Activated T-cell treated with anti-CD3 and anti-CD28 coated beads, Interleukin-2, amount 50 U/mL, for 24 hours (primary cell): ENCODE measurements at places on chromosomes 5 and 9.

- DNase-seq = no peak
These were observed 120.3 kb downstream of the NREP start for GRCh38 chr5:111636736-111637135.

DNA sequence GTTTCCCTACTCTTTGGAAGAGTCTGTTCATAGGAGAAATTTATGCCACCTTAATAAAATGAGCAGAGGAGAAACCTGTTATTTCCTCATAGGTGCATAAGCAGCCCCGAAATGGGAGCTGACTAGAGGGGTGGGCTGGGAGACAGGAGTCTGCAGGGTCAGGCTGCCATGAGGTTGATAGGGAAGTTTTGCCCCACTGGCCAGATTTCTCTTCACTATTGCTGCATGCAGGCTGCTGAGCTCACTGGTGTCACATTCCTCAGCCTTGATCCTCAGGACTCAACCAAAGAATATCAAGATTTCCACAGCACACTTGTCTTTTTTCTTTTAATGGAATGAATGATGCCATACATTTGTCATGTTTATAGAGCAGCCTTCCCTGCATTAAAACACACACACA is 60.7 kb downstream of the BHMT start:
- no peak for DNase-seq

DNA sequence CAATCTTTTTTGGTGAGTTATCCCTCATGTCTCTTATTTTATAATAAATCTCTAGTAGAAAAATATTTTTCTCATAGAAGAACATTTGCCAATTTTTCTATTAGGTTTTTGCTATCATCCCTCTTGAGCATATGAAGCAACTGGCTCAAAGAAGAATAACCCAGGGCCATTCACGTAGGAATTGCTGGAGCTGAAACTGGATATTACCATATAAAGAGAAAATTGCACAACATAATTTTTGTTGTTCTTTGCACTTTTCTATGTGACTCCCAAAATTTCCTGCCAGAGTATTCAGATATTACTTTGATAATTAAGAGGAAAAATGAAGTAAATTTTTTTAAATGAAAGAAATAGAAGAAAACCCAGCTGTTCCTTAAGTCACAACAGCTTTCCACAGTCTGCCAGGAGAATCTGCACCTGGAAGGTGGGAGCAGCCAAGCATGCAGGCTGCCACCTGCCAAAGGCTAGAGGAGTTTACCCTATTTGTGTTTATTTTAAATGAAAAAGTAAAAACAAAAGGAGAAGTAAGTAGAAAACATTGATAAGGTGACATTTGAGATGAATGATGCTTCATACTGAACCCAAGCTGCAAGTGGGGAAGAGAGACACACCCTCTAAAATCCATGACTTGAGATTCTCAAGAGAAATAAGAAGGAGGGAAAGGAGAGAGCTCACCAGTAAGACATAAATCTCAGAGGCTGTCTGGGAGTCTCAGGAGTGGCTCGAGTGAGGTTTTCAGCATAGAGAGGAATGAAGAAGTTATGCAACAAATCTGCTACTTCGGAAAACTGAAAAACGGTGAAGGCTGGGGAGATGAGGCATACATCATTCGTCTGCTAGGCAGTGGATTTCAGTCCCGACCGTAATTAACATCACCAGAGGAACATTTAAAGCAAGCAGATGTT is 31.5 kb upstream of the FREM1 start:
- DNase-seq = no peak

- DNase-seq = no peak
These were observed 149.1 kb upstream of the PIK3R1 start for GRCh38 chr5:68066277-68066955.

DNA sequence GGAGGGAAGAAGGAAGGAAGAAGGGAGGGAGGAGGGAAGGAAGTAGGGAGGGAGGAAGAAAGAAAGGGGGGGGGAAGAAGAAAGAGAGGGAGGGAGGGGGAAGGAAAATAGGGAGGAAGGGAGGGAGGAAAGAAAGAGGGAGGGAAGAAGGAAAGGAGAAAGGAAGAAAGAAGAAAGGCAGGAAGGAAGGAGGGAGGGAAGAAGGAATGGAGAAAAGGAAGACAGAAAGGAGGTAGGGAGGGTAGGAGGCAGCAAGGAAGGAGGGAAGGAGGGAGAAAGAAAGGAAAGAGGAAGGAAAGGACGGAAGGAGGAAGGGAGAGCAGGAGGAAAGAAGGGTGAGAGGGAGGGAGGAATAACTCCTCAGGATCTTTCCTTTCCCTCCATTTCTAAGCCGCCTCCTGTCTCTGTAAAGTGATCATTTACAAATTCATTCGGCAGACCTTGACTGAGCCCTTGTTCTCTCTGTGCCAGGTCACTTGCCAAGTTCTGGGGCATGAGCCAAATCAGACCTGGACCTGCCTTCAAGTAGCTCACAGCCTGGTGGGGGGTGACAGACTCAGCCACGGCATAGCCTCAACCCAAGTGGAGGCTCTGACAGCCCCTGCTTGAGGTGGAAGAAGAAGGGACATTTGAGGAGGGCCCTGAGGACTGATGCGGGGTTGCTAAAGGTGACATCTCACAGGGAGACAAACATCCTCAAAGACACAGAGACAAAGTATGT is 69.0 kb upstream of the HRH2 start:
- no peak for DNase-seq

- no peak for DNase-seq
These were observed 171.7 kb downstream of the ATPSCKMT start for GRCh38 chr5:10077791-10078545.

GRCh38 chr5:31196309-31196708 is 2.8 kb downstream of the CDH6 start:
- no peak for DNase-seq

DNA sequence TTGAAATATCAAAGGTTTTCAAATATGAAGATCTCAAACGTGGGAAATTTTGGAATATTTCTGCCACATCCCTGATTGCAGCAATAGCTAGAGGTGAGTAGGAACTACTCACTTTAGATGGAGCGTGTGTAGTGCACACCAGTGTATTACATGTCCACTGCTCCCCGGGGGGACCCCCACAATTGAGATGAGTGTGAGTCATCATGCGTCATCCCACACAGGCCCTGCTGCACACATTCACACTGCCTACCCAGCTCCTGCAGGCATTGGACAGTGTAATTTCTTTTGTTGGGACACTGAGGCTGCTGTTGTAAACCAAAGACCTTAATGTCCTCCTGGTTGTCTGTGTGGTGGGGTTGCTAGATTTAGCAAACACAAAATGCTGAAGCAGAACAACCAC is 280.0 kb downstream of the GAS1 start:
- no peak for DNase-seq

DNA sequence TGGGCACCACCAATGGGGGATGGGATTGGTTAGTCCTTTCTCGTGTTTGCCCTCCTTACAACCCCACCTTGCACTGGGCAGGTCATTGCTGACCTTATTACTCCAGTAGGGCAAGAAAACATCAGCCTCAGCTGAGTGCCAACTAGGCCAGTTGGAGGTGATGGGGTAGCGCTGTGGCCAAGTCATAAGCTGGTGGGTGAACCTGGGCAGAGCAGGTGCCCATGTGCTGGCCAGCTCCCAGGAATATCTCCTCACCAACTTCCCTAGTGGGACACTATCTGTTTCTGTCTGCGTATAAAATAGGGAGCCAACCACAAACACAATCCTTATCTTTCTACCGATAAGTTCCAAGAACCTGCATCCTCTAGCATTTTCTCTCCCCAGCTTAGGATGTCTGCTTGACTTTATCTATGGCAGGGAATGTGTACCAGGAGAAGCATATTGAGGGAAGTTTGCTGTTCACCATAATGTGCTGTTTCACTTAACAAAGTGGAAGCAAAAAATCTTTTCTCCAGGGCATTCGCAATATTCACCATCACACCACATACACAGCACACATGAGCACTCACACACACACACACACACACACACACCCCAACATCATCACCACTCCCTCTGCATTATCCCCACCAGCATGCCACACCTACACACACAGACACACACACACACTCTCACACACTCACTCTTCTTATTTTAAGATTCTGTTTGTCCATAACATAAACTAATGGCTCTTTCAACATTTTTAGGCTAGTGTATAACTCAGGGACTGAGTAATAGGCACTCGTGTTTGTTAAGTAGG is 390.0 kb downstream of the ENC1 start:
- no peak for DNase-seq

DNA sequence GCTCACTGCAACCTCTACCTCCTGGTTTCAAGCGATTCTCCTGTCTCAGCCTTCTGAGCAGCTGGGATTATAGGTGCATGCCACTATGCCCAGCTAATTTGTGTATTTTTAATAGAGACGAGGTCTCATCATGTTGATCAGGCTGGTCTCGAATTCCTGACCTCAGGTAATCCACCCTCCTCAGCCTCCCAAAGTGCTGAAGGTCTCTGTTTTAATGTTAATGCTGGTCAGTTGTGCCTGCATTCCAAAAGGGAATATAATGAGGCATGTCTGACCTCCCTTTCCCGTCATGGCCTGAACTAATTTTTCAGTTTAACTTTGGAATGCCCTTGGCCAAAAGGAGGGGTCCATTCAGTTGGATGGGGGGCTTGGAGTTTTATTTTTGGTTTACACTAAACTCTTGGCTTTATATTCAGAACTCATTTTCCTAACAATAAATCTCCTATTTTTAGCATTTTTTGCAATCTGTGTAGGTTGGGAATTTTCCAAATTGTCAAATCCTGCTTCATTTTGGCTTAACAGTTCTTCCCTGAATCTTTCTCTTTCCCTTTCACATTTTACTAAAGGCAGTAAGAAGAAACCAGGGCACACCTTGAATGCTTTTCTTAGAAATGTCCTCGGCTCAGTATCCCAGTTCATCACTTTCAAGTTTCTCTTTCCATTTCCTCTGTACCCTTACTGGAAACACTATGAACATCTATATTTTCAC is 1175.5 kb downstream of the MAT2B start:
- no peak for DNase-seq

DNA sequence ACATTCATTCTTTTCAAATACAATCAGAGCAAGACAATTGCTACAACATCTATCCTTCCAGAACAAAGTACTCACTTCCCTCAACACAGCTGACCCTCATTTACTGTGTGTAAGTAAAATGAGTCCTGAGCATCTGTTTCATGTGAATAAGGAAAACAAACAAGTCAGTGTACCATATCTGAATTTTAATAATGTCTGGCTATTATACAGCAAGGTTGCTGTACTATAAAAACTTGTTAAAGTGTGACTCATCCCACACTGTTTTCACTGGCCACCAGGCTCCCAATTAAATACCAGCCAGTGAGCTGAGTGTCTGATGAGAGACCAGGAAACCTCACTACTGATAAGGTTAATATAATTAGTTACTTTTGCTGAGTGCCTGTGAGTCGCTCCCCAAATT is 339.8 kb downstream of the AGTPBP1 start:
- no peak for DNase-seq

DNA sequence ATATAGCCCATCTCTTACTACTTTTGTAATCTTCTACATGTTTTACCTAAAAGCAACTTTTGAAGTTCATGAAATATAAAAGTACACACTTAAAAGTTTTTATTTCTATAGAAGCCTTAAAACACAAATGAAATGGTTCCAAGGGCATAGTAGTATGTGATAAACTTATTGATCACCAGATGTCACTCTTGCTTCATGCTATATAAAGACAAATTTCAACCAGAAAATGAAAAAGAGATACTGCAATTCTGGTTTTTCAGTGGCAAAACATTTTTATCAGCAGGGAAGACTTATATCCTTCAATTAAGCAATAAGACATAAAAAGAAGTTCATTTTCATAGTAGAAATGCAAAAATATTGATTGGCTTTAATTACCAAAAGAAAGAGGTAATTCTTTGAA is 69.4 kb upstream of the FBXL17 start:
- no peak for DNase-seq

- DNase-seq = no peak
These were observed 3.1 kb upstream of the STOM start for GRCh38 chr9:121373011-121373729.

GRCh38 chr9:4678679-4679267 is 596 bp upstream of the CDC37L1 start:
- no peak for DNase-seq

DNA sequence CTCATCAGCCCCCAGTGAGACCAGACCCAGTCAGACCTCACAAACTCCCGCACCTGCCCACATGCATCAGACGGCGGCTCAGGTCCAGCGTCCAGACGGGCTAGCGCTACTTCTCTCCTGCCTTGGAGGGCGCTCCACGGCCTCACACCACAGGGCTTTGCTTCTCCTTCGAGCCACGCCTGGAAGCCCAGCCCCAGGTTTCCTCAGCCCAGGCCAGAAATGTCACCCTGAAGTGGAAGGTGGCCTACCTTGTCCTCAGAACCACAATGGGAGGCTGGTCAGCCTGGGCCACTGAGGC is 2.8 kb downstream of the NACC2 start:
- no peak for DNase-seq

- no peak for DNase-seq
These were observed 69.1 kb downstream of the ABCA1 start for GRCh38 chr9:104858846-104859245.

DNA sequence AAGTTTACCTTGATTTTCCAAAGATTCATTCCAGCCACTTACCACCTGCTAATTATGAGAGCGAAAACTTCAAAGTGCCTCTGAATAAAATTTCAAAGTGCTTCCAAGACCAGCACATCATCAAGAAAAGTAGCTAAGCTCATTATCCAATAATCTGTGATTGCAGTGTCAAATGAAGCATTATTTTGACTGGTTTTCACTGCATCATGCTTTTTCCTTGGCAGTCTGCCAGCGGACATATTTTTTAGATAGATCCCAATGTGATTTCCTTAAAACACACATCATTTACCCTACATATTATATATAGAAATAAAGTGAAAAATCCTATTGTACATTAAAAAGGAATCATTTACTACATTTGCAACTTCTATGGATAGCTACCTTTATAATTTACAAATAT is 508.6 kb upstream of the FAM174A start:
- no peak for DNase-seq

- no peak for DNase-seq
These were observed 238.6 kb upstream of the ANKRD55 start for GRCh38 chr5:56471707-56472106.

- no peak for DNase-seq
These were observed 5.3 kb downstream of the ERAP2 start for GRCh38 chr5:96881511-96882115.

GRCh38 chr9:99176527-99177013 is 45.2 kb downstream of the ALG2 start:
- no peak for DNase-seq

- no peak for DNase-seq
These were observed 81.2 kb downstream of the MRPS27 start for GRCh38 chr5:72238712-72239445.

DNA sequence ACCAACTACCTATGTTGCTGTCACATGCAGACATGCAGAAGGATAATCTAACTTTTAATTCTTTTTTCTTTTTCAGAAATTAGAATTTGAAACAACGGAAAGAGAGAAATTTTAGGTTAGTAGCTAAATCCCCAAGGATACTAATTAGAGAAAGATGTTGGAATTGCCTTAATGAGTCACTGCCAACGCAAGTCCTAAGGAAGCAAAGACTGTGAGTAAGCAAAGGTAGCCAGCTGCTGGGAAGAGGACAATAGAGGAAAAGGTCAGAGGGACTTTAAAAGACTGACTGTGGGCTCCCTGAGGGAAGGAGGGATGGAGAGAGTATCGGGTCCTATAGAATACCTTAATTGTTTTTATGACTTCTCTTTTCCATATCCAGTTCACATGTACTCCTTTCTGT is 461.9 kb upstream of the PAPPA start:
- DNase-seq = no peak

GRCh38 chr5:63935103-63935502 is 27.1 kb downstream of the HTR1A start:
- no peak for DNase-seq

- no peak for DNase-seq
These were observed 210.2 kb upstream of the TARS1 start for GRCh38 chr5:33230467-33231078.
